ENCODE measurements at places on chromosomes 6 and 20.

DNA sequence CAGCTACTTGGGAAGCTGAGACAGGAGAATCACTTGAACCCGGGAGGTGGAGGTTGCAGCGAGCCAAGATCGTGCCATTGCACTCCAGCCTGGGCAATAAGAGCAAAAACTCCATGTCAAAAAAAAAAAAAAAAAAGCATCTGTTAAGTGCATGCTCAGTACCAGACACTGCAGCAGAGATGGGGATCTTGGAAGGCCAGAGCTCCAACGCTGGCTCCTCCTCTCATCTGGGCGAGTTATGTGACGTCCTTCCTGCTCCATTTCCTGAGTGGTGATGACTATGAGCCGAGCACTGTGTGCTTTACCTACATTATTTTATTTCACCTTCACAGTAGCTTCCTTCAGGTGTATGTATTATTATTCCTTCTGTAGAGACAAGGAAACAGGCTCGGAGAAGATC lies 38.5 kb upstream of the CDH22 start:
- no peak for DNase-seq

GRCh38 chr6:130307752-130308361 lies 58.0 kb upstream of the TMEM200A start:
- no peak for DNase-seq

GRCh38 chr20:59299945-59300332 lies 472 bp upstream of the EDN3 start:
- no peak for DNase-seq

GRCh38 chr20:8005575-8006366 lies 13.8 kb downstream of the TMX4 start:
- DNase-seq: no peak

- no peak for DNase-seq
These were observed 118.0 kb upstream of the MARCKS start for GRCh38 chr6:113739041-113739655.

GRCh38 chr20:57481281-57481711 lies 43.6 kb downstream of the CTCFL start:
- DNase-seq: no peak

- no peak for DNase-seq
These were observed 11.7 kb downstream of the SLC13A3 start for GRCh38 chr20:46639587-46639986.

GRCh38 chr6:33950472-33950881 lies 146.7 kb upstream of the MLN start:
- DNase-seq: no peak

GRCh38 chr6:83633609-83634008 lies 75.3 kb downstream of the SNAP91 start:
- DNase-seq: no peak

DNA sequence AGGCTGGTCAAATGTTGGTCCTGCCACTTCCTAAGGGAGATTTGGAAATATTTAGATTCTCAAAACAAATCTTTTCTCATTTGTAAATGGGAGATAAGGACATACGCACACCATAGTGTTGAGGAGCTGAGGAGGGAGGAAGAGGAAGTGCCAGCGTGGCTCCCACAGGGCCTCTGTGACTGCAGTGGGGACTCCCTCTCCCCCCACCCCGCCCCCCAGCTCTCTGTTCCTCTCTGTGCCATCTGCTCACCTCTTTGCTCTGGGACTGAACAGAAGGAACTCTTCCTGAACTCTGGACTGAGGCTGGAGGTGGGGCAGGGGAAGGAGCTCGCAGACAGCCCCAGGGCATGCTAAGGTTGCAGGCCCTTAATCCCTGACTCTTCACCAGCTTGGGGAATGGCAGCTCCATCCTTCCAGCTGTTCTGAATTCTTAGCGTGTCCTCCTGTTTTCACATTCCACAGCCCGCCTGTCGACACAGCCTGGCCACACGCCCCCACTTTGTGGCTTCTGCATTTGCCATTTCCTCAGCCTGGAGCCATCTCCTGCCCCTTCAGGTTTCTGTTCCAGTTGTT lies 11.4 kb downstream of the DDX27 start:
- DNase-seq: no peak

- DNase-seq: no peak
These were observed 9.7 kb upstream of the THBS2 start for GRCh38 chr6:169263374-169263773.

- no peak for DNase-seq
These were observed 775 bp downstream of the PFDN4 start for GRCh38 chr20:54208548-54209176.

GRCh38 chr6:136889271-136890193 lies 32.6 kb upstream of the SLC35D3 start:
- DNase-seq: no peak

DNA sequence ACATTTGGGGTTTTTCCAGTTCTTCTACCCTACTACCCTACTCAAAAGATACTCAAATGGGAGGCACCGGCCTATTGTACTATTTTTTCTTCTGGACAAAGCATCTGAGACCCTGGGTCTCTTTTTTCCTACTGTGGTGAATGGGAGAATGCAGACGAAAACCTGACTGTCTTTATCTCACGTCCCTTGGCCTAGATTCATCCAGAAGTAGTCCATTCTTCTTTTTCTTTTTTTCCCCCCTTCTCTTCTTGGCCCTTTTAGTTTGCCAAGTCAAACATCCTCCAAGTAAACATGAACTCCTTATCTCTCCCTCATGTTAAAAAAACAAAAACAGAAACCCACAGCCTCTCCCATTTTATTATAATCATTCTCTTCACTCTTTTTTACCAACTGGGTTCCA lies 8.7 kb upstream of the ILRUN start:
- no peak for DNase-seq

DNA sequence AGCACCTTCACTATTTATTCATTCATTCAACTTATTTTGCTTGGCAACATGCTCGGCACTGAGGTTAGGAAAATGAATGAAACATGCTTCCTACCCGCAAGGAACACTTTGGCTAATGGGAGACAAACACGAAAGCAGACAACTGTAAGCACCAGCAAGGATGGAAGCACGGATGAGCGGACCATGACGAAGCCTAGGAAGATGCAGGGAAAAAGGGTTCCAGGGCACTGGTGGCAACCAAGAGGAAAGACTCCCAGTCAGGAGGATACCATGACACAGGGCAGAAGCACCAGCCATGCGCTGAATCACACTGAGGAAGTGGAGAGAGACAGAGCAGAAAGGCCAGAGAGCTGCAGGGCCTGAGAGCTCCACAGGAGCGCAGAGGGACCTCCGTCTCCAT lies 9.8 kb downstream of the PDE10A start:
- DNase-seq: no peak

DNA sequence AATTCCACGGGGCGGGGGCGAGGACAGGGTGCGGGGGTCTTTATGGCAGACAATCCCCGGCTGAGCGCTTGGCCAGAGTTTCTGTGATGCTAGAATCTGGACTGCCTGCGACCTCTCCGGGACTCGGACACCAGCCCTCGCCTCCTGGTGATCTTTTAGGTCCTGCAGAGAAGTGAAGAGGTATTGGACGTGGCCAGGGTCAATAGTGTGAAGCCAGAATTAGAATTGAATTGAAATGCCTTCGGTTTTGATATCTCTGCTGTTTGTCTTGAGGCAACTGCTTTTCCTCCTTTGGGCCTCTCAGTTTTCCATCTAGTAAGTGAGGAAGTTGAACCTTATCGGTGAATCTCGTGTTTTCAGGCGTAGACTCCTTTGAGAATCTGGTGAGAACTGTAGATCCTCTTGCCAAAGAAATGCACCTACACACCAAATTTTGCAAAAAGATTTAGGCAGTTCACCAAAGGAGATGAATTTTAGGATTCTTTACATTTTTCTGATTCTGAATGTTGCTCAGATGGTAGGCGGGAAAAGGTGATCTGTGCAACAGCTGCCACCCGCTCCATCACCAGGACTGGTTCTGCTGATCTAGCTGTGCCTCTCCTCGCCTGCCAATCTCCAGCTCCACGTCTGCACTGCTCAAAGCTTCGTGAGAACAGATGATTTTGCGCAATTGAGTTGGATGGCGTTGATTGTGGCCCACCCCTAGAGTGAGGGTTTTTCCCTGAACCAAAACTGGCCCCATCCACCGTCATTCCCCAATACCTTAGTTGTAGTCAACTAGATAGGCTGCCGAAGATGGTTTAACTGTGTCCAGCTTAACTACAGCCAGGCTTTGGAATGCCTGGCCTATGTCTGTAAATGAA lies 837 bp upstream of the OSER1 start:
- DNase-seq: no peak

DNA sequence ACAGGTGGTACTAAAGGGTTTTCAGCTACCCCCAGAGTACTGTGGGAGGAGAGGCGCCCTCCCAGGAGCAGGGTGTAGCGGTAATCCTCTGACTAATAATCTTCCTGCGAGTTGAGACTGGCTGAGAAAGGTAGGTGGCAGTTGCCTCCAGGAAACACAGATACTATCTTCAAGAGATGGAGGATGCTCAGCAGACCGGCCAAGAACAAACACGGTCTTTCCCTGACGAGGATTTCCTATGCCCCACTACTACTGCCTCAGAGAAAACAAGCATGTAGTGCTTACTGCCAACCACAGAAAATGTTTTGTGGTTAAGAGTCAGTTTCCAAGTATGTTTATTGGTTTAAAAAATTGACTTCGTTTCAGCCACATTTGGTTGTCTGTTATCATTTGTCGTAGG lies 26.8 kb downstream of the C6orf89 start:
- peak; percentile 70 for DNase-seq

- no peak for DNase-seq
These were observed 136.3 kb upstream of the ZNF184 start for GRCh38 chr6:27608916-27609883.

- DNase-seq: no peak
These were observed 78.5 kb upstream of the FAM184A start for GRCh38 chr6:119156757-119157505.

DNA sequence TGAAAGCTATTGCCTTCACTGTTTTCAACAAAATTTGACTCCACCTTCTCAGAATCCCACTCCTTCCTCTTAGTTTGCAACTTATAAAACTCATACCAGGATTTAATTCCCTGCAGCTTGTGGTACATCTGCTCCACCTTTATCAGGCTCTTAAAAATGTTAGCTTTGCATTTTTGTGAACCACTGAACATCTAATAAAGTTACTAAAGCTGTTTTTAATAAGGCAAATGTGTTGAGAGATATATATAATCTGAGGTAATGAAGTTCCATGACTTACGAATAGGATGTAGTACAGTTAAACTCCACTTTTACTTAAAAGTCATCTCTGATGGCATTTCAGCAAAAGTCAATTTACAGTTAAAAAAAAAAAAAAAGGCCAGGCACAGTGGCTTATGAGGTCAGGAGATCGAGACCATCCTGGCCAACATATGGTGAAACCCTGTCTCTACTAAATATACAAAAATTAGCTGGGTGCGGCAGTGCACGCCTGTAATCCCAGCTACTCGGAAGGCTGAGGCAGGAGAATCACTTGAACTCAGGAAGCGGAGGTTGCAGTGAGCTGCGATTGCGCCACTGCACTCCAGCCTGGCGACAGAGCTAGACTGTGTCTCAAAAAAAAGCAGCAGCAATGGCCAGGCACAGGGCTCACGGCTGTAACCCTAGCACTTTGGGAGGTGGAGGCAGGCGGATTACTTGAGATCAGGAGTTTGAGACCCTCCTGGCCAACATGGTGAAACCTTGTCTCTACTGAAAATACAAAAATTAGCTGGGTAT lies 106.2 kb downstream of the KIF13A start:
- no peak for DNase-seq

DNA sequence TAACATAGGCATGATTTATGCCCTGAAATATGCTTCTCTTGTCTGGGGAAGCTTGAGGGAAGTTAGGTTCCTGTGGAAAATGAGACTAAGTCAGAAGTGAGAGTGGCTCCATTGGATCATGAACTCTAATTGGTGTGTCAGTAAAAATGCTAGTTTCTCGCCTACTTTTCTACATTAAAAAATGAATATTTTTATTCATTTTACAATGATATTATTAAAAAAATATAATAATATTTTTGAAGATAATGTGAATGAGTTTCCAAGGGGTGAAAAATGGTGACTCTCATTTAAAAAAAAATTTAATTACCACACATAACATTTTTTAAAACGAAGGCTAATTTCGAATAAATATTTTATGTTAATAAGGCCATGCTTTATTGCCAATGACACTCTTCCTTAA lies 84.2 kb downstream of the HIVEP1 start:
- DNase-seq: no peak

DNA sequence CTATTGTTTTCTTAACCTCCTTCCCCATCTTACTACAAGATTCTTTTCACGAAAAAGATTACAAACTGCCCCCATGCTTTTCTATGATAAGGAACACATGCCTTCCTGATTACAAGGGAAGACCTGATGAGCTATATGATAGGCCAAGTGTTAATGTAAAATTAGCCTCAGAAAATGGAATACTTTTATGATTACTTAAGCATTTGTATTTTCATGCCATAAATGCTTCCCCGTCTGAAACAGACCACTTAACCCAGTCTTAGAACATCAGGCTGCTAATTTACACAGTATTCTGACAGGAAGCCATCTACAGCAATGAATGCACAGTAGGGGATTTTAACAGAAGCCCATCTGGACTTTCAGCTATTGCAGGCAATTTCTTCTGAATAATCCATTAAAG lies 274.9 kb downstream of the HAO1 start:
- DNase-seq: no peak

GRCh38 chr20:46802722-46803121 lies 91.9 kb upstream of the EYA2 start:
- DNase-seq: no peak

DNA sequence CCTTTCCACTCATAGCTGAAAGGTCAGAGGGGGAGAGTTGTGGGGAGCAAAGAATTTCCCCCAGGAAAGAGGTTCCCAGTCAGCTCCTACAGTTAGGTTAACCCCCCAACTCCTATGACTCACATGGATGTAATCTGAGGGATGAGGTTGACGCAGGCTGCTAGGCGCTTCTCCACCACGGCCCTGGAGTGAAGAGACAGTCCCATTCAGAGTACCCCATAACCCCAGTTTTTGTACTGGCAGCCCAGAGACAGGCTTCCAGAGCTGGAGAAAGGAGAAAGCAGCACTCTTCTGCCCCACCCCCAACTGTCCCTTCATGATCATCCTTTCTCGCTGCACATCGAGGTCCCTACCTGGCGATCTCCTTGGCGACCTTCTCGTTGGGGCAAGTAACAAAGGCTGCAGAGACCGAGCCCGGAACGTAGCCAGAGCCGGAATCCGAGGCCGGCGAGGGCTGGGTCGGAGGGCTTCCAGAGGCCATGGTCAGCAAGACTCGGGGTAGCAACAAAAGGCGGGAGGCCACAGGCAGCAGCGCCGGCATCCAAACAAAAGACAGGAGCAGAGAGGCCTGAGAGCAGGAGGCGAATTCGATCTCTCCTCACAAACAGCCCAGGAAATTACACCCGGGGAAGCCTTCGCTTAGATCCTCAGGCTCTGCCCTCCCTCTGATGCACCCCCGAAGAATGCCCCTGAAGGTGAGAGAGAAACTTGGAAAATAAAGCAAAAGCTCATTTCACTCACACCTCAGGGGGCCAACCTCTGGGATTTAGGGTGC lies 592 bp downstream of the CUTA start:
- DNase-seq: peak; percentile 46

All from stimulated activated CD8-positive, alpha-beta memory T cell treated with anti-CD3 and anti-CD28 coated beads, Interleukin-4, amount 100 ng/mL, for 48 hours (primary cell).